ENCODE measurements at places on chromosomes 5 and 9.

GRCh38 chr5:9625286-9625685, 4.9 kb downstream of the TAS2R1 start:
- DNase-seq = no peak

- DNase-seq = no peak
These were observed 53.5 kb downstream of the PLK2 start for GRCh38 chr5:58406394-58406793.

GRCh38 chr5:27733237-27733636, 694.9 kb upstream of the CDH9 start:
- no peak for DNase-seq

DNA sequence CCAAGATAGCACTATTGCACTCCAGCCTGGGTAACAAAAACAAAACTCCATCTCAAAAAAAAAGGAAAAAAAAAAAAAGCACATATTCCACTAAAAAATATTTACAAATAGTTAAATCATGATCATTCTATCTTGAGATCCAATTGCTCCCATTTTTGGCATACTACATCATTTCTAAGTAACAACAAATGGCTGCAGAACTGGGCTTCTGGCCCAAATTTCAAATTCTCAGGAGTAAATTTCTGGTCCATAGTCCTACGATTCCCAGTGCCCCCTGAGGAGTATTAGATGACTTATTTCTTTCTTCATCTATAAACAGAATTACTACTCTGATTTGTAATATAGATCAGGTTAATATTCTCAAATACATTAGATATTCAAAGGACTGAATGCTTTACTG, 62.1 kb downstream of the CEMIP2 start:
- DNase-seq = no peak
